HL-60 (cell line): ENCODE measurements at places on chromosomes 5 and 9.

GRCh38 chr9:89759572-89759971 is 154.8 kb downstream of the GADD45G start:
- DNase-seq = no peak

DNA sequence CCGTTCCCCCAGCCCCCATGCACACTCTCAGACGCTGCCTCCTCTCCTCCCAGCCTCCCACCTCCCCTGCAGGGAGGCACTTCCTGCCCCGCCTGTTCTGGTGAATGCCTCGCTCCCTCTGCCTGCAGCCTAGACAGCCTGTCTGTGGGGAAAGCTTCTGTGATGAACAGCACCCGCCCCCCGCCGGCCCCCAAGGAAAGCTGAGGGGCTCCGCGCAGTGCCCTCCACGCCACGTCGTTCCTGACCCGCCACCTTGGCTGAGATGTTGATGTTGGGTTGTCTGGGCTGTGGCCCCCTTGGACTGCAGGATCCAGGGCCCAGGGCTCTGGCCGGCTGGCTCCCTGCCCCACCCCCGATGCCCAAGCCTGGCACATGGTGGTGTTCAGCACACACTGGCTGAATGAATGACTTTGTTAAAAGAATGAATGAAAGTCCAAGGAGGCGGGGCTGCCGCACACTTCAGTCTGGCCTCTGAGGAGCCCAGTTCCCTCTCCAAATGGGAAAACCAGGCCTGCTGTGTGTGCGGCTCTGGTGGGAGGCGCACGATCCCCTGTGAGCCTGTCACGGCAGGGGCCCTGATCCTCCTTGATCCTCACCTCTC is 2.1 kb upstream of the MYMK start:
- DNase-seq = no peak

DNA sequence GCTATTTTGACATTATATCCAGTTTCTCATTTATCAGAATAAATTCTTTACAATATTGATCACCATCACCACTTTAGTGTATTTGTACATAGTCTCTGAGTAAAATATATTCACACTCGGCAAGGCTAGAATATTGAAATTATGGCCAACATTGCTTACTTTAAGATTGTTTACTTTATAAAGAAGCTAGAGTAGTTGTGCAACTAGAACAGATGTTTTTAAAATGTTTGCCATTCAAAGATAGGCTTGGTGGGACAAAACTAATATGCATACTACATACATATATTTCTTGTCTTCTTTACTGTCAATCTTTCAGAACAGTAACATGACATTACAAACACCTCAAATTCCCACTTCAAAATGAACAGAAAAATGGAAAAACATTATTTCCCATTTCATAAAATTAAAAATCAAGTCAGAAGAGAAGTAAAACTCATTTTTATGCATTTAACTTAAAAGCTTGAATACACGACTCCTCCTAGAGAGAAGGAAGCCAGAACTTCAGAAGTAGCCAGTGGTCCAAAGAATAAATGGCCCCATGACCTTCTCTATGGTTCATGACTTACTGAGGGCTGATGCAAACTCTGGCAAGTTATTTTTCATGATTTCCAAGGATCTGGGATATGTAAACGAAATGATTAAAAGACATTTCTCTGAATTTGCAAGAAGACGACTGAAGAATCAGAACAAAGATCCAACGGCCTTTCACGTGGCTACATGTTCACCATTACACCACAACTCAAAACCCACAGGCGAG is 14.1 kb downstream of the MTX3 start:
- no peak for DNase-seq

DNA sequence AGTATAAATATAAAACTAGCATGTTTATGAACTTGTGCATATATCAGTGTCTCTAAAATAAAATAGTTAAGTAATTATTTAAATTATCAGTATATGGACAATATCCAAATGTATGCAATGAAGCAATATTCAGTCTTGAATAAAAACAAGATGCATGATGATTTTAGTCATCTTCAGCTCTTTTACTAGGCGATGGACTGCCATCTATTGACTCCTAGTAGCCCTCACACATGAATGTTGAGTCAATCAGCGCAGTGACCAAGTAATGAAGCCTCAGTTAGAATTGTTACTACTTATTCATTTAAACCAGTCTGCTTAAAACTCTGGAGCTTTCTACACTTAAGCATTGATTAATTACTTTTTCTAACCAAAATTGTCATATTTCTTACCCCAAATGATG is 92.9 kb upstream of the GRHPR start:
- DNase-seq = no peak

- DNase-seq = no peak
Observed at GRCh38 chr9:114151426-114151956, 3.8 kb upstream of the COL27A1 start.

GRCh38 chr9:97507428-97507984 is 6.0 kb downstream of the TMOD1 start:
- no peak for DNase-seq

GRCh38 chr5:90421136-90421535 is 11.6 kb upstream of the CETN3 start:
- no peak for DNase-seq

DNA sequence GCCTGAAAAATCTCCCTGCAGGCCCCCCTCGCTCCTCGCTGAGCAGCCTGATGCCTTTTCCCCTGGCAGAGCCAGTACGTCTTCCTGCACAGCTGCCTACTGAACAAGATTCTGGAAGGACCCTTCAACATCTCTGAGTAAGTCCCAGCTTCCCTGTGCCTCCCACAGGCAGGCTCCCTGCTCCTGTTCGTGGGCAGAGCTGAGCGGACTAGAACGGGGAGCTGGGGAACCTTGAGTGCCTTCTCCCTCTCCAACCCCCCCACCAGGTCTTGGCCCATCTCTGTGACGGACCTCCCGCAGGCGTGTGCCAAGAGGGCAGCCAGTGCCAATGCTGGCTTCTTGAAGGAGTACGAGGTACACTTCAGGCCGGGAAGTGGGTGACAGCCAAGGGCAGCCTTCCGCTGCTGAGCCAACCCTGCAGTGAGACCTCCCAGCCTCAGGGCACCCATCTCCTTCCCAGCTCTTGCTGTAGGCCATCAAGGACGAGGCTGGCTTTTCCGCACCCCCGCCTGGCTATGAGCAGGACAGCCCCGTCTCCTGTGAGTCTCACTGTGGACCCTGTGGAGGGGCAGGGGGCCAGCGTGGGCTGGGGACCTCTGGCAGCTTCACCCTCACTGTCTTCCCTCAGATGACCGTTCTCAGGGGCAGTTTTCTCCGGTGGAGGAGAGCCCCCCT is 21.1 kb upstream of the SPTLC1 start:
- no peak for DNase-seq

- no peak for DNase-seq
Observed at GRCh38 chr9:131169563-131170240, 44.3 kb downstream of the NUP214 start.

DNA sequence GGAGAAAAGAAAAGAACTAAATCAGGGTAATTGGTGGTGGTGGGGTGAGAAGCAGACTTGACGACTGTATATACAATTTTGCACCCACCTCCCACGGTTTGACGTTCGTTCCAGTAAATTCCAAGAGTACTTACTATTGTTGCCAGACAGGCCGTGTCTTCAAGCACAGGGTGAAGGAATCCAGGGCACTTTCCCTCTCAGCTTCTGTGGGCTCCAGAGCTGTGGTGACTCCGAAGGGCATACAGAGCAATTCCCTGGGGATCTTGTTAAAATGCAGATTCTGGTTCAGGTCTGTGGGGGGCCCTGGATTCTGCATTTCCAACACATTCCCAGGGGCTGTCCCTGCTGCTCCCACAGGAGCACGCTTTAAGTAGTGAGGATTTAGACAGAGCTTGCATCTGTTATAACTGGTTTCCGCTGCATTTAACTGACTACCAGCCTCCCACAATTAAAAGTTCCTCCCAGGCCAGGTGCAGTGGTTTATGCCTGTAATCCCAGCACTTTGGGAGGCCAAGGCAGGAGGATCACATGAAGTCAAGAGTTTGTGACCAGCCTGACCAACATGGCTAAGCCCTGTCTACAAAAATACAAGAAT is 49.3 kb upstream of the FANCC start:
- no peak for DNase-seq

DNA sequence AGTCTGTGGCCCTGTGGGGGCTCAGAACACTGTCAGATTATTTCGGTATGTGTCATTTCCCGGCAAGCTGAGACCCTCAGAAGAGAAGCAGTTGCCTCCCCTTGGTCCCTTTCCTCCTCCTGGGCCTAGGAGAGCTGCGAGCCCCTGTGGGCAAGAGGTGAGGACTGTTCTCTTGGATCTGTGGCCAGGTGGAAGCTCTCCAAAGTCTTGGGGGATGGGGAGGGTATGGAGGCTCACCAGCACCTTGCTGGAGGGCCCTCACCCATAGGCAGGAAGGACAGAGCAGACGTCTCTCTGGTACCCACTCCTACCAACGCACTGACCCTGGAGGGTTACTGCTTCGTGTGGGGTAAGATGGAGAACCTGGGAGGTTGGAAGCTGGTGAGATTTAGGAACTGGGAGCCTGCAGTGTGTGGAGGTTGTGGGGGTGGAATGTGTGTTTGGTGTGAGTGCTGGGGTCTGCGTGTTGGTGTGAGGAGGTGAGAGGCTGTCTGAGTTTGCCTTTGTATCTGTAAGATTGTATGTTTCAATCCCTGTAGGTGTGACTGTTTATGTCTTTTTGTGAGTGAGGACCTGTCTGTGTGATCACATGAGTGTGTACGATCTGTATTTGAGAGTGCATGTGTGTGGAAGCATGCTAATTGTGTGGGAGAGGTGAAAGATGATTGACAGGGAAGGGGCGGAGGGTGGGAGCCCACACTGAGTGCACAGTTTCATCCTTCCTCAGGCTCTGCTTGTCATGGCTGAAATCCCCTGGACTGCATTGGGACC is 52.4 kb upstream of the PSD2 start:
- no peak for DNase-seq

GRCh38 chr9:114836769-114837168 is 30.9 kb upstream of the TNFSF15 start:
- DNase-seq = no peak

DNA sequence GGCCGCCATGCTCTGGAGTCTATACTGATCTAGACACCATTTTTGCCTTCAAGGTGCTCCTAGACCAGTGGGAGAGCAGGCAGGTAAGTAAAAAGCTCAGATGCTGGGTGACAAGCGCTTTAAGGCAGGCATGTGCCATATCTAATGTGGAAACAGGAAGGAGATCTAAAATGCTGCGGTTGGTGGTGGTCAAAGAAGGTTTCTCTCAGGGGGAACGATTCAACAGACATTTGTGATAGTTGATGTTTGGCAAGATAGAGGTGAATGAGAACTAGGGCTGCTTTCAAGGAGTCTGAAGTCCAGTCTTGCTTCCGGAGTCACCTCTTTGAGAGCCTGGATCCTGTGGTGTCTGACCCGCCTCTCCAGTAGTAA is 146.2 kb upstream of the KLF4 start:
- DNase-seq = peak; percentile 31

DNA sequence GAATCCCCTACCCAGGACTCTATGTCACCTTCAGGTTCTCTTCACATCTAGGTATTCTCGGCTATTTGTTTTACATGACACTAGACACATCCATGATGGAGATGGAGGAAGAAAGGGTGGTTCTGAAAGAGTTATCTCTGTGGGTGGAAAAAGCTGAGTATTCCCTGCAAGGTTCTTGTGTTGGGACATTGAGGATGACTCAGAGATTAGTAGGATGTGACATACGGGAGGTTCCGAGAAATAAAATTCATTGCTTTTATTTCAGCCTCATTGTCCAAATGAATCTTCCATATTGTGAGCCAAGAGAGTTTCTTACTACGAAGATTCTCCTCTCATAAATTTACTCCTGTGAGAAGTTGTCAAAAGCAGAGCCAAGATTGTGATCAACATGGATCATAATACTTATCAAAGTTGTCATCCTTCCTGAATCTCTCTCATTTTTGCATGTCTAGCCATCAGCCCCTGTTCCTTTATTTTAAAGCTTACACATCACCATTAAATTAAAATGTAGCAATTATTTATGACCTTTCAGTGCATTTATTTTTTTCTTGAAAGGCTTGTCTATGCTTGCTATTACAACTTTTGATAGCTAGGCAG is 370.0 kb downstream of the PSAT1 start:
- no peak for DNase-seq

DNA sequence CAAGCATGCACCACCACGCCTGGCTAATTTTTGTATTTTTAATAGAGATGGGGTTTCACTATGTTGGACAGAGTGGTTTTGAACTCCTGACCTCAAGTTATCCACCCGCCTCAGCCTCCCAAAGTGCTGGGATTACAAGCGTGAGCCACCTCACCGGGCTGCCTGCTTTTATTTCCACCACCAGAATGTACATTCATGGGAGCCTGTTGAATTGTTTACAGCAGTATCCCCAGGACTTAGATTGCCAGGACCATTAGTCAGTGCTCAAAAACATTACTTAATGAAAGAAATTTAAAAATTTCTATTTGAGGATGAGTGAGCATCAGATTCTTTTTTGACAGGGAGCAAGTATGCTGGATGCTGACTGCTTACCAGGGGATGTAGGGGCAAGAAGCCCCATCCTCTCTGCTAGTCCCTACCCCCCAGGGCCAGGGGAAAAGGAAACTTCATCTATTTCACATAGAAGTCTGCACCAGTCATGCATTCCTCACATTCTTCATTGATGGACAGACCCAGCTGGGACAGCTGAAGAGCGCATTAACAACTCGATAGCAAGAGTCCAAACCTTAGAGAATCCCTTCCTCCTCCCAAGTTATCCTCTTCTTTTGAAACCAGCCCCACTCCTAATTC is 10.3 kb upstream of the RGMB start:
- DNase-seq = no peak

DNA sequence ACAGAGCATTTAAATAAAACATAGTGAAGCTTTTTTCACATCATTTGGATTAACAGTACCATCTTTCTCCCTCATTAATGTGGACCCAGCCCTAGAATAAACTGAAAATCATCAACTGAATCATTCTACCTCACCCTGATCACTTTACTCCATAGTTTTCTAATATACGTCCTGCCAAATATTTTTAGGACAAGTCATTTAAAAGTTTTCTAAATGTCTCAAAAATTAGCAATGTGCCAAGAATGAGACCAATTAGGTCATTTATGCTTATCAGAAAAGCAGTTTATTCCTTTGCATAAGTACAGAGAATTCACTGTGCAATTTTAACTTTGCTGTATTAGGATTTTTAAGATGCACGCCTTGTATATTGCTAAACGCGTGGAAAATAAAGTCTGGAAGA is 284.4 kb downstream of the PIK3R1 start:
- no peak for DNase-seq

GRCh38 chr5:111169269-111169668 is 54.9 kb upstream of the CAMK4 start:
- DNase-seq = no peak

- no peak for DNase-seq
Observed at GRCh38 chr9:137286975-137287383, 9.5 kb downstream of the TOR4A start.

DNA sequence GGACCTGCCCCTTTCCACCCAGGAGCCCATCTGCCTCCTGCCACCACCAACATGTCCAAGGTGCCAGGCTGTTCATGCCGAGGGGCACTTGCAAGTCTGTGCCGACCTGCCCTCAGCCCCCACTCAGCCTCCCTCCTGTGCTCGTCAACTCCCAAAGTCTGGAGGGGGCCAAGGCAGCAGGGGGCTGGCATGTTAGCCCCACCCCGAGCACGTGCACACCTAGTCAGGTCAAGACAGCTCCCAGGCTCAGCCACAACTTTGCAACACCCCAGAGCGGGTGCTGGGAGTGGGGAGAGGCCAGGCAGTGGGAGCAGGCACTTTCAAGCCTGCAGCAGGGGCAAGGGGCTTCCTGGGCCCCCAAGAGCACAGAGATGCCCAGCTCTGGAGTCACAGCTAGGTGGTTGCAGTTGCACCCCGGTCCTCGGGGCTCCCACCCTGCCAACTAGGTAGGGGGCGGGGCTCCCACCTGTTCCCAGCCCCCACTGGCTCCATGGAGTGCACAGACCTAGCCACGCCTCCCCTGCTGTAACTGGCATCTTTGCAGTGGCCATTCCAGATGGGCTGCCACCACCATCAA is 272.5 kb downstream of the CETN3 start:
- DNase-seq = no peak
